ENCODE measurements at places on chromosomes 16 and 17. TPM values are rescaled to one million over a fixed set of nuclear protein-coding genes. Genes with fewer than 3 reads are reported as not detected.

Gene MT3
- 5.9 TPM for total RNA-seq

Gene UTS2R
- total RNA-seq: 0.76 TPM

Gene ARRB2
- 28.3 TPM for total RNA-seq

Gene ABCC3
- total RNA-seq: 0.68 TPM

Gene CDK12
- 18.8 TPM for total RNA-seq

Gene SDR42E1
- 0.43 TPM for total RNA-seq

DNA sequence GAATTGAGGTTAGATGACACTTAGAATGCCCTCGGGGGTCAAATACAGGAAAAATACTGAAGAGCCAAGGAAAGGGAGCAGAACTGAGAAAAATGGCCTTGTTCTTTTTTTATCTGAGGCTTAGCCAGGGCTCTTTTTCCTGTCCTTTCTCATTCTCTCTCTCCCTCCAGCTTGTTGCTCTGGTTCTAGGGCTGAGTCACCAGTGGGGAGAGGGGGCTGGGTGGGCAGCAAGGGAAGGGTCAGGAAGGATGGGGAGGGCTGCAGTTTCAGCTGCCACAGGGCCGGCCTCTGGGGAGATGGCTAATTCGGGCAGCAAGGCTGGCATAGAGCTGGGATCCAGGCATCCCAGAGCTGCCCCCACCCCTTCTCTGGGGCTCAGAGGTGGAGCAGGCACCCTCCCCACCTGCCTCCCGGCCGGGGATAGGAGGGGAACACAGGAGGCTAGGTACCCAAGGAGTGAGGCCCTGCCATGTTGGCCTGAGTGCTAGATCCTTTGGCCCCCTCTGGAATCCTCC lies 3.9 kb downstream of the ITGA3 start:
- peak; percentile 60 for DNase-seq

GRCh38 chr17:61389670-61390478 lies 9.8 kb upstream of the TBX2 start:
- DNase-seq: no peak

GRCh38 chr17:32803544-32803943 lies 73.4 kb downstream of the MYO1D start:
- no peak for DNase-seq

GRCh38 chr17:66351033-66351432 lies 48.6 kb downstream of the PRKCA start:
- DNase-seq: peak; percentile 79

DNA sequence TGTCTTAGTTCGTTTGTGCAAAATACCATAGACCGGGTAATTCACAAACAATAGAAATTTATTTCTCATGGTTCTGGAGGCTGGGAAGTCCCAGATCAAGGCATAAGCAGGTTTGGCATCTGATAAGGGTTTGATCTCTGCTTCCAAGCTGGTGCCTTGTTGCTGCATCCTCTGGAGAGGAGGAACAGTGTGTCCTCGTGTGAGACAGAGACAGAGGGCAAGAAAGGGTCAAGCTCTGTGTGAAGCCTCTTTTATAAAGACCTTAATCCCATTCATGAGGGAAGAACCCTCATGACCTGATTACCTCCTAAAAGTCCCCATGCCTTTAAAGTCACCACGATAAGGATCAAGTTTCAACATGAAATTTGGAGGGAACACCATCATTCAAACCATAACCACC lies 55.8 kb upstream of the TANC2 start:
- DNase-seq: no peak

DNA sequence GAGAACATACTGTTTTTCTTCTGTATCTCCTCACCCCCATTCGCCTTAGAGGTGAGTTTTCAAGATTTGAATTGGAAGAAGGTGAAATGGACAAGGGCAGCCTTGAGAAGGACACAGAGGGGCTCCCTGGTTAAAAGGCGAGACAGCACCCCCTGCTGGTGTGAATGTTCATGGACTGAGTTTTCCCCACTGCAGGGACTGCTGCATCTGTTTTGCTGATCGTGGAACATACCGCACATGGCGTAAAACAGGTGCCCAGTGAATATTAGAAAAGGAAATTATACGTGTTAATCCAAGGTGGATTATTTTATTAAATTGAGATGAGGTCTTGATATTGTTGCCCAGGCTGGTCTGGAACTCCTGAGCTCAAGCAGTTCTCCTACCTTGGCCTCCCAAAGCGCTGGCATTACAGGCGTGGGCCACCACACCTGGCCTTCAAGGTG lies 54.5 kb downstream of the NDE1 start:
- DNase-seq: peak; percentile 79

DNA sequence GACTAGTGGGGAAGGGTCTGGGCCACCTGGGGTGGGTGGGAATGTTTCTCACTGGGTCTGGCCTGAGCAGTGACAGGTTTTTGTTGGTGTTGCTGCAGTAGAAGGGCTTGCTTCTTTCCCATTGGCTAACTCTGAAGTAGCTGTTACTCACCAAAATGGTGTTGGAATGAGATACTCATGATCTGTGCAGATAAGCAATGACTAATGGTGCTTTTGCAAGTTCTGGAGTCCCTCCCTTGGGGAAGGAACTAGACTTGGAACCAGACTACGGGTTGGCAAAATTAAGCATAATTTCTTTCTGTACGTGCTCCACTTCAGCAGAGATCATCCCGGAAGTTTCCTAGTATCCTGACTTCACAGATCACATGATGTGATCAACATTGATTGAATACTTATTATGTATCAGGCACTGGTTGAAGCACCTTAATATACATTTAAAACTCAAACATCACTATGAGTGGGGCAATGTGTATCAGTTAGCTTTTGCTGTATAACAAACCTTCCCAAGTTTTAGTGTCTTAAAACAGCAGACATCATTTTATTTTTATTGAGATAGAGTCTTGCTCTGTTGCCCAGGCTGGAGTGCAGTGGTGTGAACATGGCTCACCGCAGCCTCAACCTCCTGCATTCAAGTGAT lies 30.1 kb downstream of the CHP2 start:
- DNase-seq: no peak

- no peak for DNase-seq
Observed at GRCh38 chr17:73731733-73732132, 87.5 kb upstream of the SDK2 start.

- DNase-seq: no peak
Observed at GRCh38 chr17:80393961-80394360, 21.0 kb upstream of the ENDOV start.

DNA sequence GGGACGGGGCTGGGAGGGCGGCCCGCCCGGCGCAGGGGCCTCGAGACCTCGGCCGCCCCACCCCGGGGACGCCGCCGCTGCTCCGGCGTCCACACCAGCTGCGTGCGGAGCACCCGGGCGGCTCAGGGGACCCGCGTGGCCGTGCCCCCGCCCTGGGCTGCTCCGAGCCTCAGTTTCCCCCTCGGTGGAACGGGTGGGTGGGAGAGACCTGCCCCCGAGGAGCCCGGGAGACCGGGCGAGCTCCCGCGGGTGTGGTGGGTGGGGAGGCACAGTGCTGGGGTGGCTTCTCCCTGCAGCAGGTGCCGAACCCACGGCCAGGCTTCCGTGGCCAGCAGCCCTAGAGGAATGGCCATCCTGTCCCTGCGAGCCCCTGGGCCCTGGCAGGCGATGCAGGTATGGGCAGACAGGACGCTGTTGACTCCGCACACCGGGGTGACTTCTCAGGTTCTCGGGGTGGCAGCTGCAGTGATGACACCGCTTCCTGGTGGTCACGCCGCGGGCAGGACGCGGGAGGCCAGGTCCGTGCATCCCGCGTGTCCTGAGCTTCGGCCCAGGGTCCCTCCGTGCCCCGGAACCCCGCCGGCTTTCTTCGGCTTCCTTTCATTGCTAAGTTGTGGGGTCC lies 677 bp downstream of the DEF8 start:
- peak; percentile 58 for DNase-seq

- no peak for DNase-seq
Observed at GRCh38 chr16:68219725-68220351, 16.1 kb downstream of the ESRP2 start.

- DNase-seq: peak; percentile 45
Observed at GRCh38 chr17:17137731-17138585, 68.2 kb downstream of the PLD6 start.

DNA sequence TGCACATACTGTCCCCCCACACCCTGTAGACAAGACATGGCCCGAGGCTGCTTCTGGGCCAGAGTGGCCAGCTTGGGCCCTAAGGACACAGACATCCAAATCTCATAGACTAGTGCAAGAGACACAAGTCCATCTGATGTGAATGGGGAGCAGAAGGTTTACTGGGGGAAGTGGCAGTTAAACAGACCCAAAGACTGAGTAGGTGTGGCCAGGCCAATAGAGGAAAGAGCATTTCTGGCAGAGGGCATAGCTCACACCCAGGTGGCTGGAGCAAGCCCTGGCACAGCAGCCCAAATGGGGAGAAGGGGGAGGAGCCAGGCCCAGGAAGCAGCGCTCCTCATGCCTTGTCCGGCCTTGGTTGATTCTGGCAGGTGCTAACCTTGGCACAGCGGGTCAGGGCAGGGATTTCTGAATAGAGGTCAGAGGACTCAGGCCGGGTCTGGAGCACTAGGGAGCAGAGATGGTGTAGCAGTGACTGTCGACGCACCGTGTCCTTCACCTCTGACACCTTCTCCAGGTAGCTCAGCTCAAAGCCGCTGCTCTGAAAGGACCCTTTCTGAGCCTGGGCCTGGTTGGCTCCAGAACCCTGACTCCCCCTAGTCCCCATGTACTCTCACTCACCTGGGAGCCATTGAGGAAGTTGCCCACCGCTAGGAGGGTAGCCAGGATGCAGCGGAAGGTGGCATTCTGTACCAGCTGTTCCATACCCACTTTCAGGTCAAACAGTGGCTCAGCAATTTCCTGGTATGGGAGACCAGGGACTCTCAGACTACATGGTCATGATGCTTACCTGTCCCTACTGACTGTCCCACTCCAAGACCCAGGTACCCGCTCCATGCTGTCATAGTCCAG lies 4.1 kb downstream of the TMEM208 start:
- peak; percentile 16 for DNase-seq
